ENCODE measurements at places on chromosomes 5 and 9.

GRCh38 chr9:561427-561826, 280.1 kb upstream of the DMRT1 start:
- DNase-seq, result no peak

GRCh38 chr5:81884871-81885270, 87.0 kb upstream of the ATG10 start:
- no peak for DNase-seq

- peak; percentile 62 for DNase-seq
These were observed 225.7 kb upstream of the KLF9 start for GRCh38 chr9:70639853-70640814.

DNA sequence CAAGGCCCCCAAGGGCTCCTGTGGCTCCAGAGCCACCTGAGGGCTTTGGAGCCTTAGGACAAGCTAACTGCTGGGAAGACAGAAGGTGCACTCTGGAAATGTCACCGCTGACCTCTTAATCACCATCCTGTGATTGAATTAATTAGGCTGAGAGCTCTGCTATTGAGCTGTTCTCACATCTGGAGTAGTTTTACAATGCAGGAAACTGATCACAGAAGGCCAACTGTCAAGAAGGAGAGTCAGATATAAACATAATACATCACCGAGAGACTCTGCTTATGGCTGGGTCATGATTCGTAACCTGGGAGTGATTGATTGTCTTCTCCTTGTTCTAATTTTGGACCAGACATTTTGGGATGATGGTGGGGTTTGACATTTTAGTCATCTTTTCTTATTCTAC, 226.1 kb downstream of the SLIT3 start:
- DNase-seq, result no peak

GRCh38 chr5:90548069-90548593, 10.5 kb upstream of the ADGRV1 start:
- no peak for DNase-seq
